MV-4-11 (cell line): ENCODE measurements at places on chromosomes 4 and X.
A peak's percentile ranks its signal among the peaks of the same experiment; 100 is the strongest.

- no peak for DNase-seq
These were observed 14.2 kb downstream of the ZMYM3 start for GRCh38 chrX:71239781-71240180.

- DNase-seq, result no peak
These were observed 695.2 kb downstream of the GRXCR1 start for GRCh38 chr4:43587758-43588157.

DNA sequence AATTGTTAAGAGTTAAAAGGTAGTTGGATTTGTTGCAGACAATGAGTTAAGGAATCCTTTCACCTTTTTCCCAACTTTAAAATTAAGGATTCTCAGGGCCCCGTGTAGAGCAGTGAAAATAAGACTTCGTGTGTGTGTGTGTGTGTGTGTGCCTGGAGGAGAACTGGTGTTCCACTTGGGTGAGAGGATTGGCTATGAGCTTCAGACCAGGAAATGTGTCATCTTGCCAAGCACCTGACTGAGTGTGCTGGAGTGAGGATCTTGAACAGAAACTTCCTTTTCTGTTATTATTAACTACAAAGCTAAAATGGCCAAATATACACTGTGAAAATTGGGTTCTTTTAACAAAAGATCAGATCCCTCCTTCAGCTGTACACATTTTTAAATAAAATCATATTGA lies 113.1 kb upstream of the VCX2 start:
- no peak for DNase-seq

DNA sequence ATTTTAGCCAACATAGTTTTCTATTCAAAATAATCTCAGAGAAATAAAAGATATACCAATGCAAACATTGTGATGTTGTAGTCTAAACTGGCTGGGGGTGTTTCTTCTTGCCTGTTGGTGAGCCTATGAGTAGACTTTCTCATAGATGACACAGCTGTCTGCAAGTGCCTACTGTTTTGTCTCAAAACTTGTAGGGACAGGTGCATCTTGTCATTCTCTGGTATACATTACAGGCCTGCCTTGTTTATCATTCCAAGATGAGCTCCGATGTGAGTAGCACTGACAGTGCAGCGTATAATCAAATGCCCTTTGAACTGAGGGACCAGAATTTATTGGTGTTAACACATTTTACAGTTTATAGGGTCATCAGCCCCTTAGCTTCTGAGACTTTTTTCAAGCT lies 353.8 kb downstream of the PRDM5 start:
- no peak for DNase-seq

- peak; percentile 21 for DNase-seq
These were observed 265.9 kb downstream of the ZNF674 start for GRCh38 chrX:46279214-46279924.

DNA sequence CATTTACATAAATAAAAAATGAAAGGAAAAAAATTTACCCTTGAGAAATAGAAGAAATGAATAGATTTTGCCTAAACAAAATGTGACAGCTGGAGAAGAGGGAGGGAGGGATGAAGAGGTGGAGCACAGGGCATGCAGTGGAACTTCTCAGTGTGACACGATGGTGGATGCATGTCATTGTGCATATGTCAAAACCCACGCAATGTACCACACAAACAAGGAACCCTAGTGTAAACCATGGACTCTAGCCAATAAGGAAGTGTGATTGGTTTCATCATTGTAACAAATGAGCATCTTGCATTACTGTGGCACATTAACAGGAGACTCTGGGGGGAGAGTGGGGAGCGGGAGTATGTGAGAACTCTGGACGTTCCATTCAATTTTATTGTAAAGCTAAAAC lies 58.6 kb downstream of the GATB start:
- DNase-seq, result peak; percentile 68

DNA sequence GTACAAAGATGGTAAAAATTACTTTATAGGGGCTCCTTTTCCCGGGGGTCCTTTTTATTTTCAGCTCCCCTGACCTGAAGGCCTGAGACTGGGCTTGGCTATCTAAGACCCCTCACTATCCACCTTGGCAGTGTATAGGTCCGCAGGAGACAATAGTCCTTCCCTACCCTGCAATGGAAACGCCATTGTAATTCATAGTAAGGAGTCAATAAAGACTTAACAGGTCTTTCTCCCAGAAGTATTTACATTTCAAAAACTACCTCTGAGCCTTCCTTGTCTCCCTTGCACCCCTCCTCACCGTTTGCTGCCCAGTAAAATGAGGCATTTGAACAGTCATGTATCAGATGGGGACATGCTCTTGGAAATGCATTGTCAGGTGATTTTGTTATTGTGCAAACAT lies 401.2 kb upstream of the CNKSR2 start:
- no peak for DNase-seq

DNA sequence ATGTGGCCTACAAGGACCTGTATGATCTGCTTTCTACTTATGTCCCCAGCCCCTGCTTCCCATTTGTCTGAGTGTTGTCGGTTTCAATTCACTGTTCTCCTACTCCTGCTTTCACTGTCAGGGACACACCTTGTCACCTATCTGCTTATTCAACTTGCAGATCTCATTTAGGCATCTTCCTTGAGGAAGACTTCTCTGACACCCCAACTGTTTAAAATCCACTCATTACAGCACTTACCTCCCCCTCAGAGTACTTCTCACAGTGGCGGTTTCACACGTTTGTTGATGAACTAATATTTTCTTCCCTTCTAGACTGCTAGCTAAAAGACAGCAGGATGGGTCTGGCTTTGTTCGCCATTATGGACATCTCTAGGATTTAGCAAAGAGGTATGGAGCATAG lies 279.9 kb upstream of the TET2 start:
- no peak for DNase-seq

GRCh38 chr4:102610476-102610875 lies 109.3 kb downstream of the NFKB1 start:
- no peak for DNase-seq

DNA sequence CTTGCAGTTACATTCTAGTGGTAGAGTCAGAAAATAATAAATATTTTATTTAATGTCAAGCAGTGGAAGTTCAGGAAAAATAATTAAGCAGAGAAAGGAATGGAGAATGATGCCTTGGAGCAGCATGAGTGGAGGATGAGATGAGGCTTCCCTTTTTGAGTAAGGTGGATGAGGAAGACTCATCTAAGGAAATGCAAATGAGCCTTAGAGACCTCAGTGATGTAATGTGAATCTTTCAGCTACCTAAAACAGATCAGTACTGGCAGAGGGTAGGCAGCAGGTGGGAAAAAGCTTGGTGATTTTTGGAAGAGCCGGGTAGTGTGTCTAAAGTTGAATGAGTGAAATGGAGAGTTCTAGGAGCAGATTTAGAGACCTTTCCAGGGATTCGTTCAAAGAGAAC lies 118.2 kb downstream of the GRID2 start:
- DNase-seq, result no peak

- DNase-seq, result no peak
These were observed 122.4 kb upstream of the HAND2 start for GRCh38 chr4:173652283-173652931.

- DNase-seq, result no peak
These were observed 110.0 kb upstream of the PPARGC1A start for GRCh38 chr4:23999714-24000469.

DNA sequence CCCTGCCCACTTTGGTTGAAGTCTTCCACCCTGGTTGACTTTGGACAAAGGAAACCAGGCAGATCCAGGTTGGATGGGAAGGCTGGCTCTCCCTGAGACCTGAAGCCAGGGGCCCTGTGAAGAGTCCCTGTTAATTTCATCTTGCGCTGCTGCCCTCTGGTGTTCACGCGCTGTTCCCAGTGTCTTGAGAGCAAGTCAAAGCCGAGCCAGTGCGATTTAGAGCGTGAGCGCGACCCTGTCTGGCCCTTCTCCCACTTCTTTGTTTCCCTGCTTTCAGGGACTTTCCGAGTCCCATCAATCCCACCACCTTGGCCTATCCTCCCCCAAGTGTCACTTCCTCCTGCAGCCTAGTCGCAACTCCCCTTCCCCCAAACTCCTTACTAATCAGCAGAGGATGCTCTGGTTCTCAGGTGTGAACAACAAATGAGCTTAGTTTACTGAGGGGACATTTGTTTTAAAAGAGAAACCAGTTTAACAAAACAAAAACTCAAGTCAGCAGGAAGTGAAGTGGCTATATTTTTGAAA lies 25.8 kb upstream of the CHRNA9 start:
- no peak for DNase-seq

GRCh38 chr4:90174621-90175023 lies 47.4 kb downstream of the CCSER1 start:
- no peak for DNase-seq

DNA sequence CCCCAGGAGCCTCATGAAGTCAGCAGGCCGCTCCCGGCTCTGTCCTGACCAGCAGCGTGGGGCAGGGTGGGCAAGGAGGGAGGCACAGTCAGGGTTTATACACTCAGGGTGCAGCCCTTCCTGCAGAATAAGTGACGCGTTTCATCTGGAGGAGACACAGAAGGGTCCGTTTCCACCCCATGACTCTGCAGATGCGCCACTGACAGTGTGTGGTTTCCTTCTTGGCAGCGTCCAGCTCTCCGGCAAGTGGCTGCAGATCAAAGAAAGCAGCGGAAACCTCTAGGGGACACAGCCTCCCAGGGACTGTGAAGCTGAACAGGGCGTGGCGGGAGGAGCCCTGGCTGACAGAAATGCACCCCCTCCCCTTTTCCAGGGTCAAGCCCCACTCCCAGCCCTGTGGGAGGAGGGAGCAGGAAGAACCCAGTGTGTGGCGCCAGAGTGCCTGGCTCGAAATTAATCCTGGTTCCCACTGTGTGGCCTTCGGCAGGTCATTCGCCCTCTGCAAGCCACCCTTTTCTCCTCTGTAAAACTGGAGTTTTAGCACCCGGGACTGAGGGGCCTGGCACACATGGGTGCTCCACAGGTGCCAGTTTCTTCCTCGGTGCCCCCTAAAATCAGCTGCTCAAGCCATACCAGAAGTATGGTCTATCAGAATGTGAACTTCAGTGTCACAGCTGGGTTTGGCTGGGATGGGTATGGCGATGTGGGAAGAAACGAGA lies 17.3 kb upstream of the TBC1D14 start:
- DNase-seq, result peak; percentile 75

DNA sequence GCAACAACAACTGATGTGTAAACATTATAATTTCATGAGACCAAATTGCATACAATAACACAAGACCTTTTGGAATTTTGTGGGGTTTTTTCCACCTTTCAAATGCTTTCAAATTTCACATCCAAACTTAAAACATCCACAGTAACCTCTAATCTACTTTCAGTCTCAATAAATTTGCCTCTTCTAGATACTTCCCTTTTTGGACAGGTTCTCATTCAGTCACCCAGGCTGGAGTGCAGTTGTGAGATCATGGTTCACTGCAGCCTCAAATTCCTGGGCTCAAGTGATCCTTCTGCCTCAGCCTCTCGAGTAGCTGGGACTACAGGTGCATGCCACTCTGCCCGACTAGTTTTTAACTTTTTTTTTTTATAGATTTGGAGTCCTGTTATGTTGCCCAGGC lies 556.6 kb downstream of the NLGN4X start:
- no peak for DNase-seq

GRCh38 chr4:124079174-124079780 lies 633.3 kb downstream of the ANKRD50 start:
- no peak for DNase-seq

DNA sequence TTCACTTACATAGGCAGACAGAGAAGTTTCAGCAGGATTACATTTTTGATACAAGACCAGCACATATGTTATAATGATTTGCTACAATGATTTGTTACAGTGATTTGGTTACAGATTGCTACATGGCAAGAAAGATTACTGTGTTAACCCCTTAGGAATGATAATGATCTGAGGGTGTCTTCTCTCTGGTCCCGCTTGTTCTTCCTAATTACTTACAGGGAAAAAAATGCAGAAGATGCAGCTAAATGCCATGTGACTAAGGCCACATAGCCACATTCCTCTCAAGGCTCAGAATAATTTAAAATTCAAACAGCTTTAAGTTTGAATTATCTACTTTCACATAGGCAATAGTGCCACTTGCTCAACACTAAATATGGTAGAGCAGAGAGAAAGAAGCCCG lies 9.7 kb upstream of the LAP3 start:
- no peak for DNase-seq

DNA sequence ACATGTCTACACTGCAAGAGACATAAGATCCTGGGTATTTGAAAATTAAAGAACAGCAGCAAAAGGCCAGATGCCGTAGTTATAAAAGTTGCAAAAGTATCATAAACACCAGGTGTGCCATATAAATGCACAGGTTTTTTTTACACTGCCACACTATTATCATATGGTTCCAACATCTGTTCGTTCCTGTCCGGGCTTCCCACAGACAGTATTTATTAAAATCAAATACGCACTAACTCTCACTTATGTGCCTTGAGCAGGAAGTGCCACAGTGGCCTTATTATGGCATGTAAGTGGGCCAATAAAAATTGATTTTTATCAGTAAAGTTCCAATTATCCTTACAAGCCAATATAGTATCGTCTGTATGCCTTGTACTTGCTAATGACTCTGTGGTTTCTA lies 873.2 kb downstream of the RPA4 start:
- DNase-seq, result no peak

DNA sequence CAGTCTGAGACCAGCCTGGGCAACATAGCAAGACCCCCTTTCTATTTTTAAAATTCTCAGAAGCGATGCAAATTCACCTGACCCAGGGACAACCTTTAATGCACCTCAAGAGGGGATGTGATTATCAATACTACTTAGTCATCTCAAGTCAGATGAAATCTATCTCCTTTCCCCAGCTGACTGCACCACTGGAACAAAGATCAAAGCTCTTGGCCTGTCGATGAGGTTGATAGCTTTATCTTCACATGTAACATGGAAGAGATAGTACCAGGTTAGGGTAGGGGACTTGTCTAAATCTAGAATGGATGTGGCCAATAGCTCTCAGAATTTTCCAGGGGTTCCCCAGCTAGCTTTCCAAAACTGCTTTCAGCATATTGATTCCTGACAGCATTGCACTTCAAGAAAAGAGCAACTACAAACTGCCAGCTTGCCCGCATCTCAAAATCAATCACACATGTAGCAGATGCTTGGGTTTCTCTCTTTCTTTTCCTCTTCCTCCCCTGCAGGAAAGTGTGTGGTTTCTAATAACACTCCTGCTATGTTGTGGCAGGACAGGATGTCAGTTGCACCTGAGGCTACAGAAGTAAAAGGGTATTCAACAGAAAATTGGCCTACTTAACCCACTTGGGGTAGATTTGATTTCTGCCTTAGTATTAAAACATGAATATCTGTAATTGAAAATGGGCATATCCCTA lies 12.2 kb upstream of the TMEM164 start:
- no peak for DNase-seq

DNA sequence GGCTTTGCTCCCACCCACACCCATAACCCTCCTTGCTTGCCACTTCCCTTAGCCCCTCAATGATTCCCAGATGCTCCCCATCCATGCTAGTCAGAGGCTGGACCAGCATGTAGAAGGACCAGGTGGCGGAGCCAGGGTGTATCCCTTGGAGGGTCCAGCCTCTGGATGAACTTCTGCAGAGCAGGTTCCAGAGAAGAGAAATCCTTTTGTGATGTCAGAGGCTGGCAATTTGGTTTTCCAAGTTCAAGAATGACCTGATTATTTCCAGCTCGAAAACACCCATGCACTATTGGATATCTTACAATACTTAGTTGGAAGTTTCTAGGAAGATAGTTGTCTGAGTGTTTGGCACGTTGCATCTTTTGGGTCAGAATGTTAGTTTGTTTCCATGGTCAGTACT lies 168.3 kb upstream of the RPS6KA3 start:
- DNase-seq, result no peak
